ENCODE measurements at places on chromosomes 6 and 20. TPM values are rescaled to one million over a fixed set of nuclear protein-coding genes. Genes with fewer than 3 reads are reported as not detected.

Gene KDM1B
- 15.4 TPM for total RNA-seq

Gene KIAA1755
- total RNA-seq, result 16.9 TPM

Gene RSPO4
- total RNA-seq, result 0.50 TPM

Gene INSM1
- not detected for total RNA-seq

Gene CD93
- total RNA-seq, result 25.0 TPM

Gene TBP
- 13.7 TPM for total RNA-seq

Gene PROCR
- total RNA-seq, result 17.4 TPM

Gene FAM162B
- total RNA-seq, result 2.2 TPM

Gene VGLL2
- not detected for total RNA-seq

Gene BPIFB4
- not detected for total RNA-seq

DNA sequence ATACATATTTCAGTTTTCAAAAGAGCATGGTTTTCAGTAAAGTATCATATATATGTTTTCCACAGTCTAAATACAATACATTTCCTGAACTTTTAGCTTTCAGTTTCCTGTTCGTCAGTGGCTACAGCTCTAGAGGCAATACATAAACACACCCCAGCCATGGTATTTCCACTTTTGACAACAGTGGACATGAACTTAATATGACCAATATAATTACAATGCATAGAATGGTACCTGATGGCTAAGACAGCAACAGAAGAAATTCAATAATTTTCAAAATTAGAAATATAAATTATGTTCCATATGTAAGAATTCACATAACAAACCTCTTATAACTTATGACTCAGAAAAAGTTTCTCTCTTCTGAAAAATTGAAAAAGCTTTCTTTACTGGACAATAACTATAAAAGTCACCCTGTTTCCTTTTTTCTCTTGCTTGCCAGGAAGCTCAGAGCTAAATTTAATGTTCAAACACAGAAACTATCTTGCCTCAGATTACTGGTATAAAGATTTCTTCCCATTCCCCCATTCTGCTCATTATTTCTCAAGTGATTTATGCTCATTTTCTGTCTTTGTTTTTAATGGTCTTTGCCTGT lies 19.2 kb downstream of the FKBP5 start:
- no peak overlapping the region for H3K4me3 ChIP-seq
- peaks cover 7% of the 10 kb centered on the region for H3K4me1 ChIP-seq
- H3K36me3 ChIP-seq, result no peaks in the 10 kb centered on the region
- H3K27ac ChIP-seq, result no peak overlapping the region
- no peak for DNase-seq

GRCh38 chr6:53938810-53939209 lies 144.0 kb downstream of the LRRC1 start:
- no peaks in the 10 kb centered on the region for H3K36me3 ChIP-seq
- H3K4me1 ChIP-seq, result peaks cover 4% of the 10 kb centered on the region
- no peaks in the 10 kb centered on the region for H3K27me3 ChIP-seq
- no peak overlapping the region for H3K4me3 ChIP-seq

GRCh38 chr6:160258346-160259142 lies at the start of gene SLC22A2:
TSS of gene SLC22A2 (minus strand) at chr6:160258821. CDS start at chr6:160258757, 64 bp downstream.
- no peak for DNase-seq
- no peaks in the 10 kb centered on the region for H3K4me1 ChIP-seq
- H3K27me3 ChIP-seq, result no peaks in the 10 kb centered on the region
- H3K36me3 ChIP-seq, result no peaks in the 10 kb centered on the region
- no peak within 1 kb of the TSS for H3K27ac ChIP-seq

DNA sequence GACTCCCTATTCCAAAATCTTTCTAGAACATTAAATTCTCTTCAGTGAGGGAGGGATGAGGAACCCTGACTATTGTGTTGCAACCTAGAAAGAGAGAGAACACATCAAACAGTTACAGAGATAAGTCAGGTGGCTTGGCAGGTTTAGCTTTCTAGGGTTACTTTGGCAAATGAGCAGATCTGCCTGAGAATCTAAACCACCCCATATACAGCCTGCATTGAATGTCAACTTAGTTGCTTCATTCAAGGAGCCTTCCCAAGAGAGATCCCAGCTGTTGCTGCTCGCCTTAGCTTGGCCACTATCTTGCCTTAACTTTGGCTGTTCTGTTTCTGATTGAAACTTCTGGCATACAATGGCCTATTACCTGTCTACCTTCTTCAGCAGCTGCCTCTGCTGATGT lies 74.7 kb upstream of the TCF21 start:
- no peak for DNase-seq
- H3K27ac ChIP-seq, result no peak overlapping the region
- H3K27me3 ChIP-seq, result no peaks in the 10 kb centered on the region

DNA sequence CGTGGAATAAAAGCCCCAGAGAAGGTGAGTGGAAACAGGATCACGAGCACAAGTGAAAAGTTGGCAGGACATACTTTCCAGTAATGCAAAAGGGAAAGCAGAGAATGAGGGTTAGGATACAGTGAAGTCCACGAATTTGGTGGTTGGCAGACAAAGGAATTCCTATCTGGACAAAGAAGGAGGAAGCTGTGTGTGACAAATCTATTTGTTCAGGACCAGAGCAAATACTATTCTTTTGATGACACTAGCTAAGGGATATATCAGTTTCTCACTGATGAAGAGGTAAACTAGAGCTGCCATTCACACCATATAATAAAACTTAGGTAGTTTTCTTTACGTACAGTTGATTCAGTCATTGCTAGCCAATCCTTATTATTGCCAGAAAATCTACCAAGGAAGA lies 156.8 kb upstream of the GRIK2 start:
- H3K27me3 ChIP-seq, result no peaks in the 10 kb centered on the region
- no peak overlapping the region for H3K27ac ChIP-seq
- H3K4me3 ChIP-seq, result no peak overlapping the region
- H3K36me3 ChIP-seq, result no peaks in the 10 kb centered on the region
- H3K4me1 ChIP-seq, result no peaks in the 10 kb centered on the region

GRCh38 chr6:125739364-125739763 lies 10.1 kb upstream of the HEY2 start:
- no peaks in the 10 kb centered on the region for H3K27me3 ChIP-seq
- no peak overlapping the region for H3K27ac ChIP-seq
- H3K36me3 ChIP-seq, result no peaks in the 10 kb centered on the region
- DNase-seq, result no peak
- no peak overlapping the region for H3K4me3 ChIP-seq

- H3K4me3 ChIP-seq, result no peak overlapping the region
- H3K27ac ChIP-seq, result no peak overlapping the region
- no peaks in the 10 kb centered on the region for H3K4me1 ChIP-seq
- H3K27me3 ChIP-seq, result no peaks in the 10 kb centered on the region
Observed at GRCh38 chr20:17137692-17138091, 89.1 kb upstream of the PCSK2 start.

DNA sequence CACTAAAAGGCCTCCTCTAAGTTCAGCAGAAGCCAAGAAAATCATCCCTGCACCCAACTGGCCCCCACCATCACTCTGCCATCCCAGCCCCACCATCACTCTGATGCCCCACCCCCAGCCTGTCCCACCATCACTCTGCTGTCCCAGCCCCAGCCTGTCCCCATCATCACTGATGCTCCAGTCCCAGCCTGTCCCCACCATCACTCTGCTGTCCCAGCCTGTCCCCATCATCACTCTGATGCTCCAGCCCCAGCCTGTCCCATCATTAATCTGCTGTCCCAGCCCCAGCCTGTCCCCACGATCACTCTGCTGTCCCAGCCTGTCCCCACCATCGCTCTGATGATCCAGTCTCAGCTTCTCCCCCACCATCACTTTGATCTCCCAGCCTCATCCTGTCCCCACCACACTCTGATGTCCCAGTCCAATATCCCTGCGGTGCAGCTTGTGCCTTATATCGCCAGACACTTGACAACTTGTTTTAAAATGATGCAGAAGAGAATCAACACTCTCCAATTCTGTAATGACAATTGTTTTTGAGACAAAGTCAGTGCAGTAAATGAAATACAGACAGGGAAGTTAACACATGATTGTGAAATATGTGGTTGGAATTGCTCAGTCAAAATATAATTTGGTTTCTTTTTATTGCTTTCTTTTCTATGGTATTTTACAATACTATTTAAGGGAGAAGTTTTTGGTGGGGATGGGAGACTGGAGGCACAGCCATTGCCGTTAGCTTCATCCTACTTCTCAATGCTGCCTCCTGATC lies 100.8 kb downstream of the TNFAIP3 start:
- no peaks in the 10 kb centered on the region for H3K4me1 ChIP-seq
- no peak overlapping the region for H3K27ac ChIP-seq
- no peak for DNase-seq
- H3K36me3 ChIP-seq, result no peaks in the 10 kb centered on the region
- no peak overlapping the region for H3K4me3 ChIP-seq
- H3K27me3 ChIP-seq, result no peaks in the 10 kb centered on the region

GRCh38 chr6:1613688-1614447 lies 4.2 kb downstream of the FOXC1 start:
- H3K4me3 ChIP-seq, result no peak overlapping the region
- peaks cover 7% of the 10 kb centered on the region for H3K4me1 ChIP-seq
- no peak overlapping the region for H3K27ac ChIP-seq
- H3K36me3 ChIP-seq, result no peaks in the 10 kb centered on the region
- H3K27me3 ChIP-seq, result no peaks in the 10 kb centered on the region

DNA sequence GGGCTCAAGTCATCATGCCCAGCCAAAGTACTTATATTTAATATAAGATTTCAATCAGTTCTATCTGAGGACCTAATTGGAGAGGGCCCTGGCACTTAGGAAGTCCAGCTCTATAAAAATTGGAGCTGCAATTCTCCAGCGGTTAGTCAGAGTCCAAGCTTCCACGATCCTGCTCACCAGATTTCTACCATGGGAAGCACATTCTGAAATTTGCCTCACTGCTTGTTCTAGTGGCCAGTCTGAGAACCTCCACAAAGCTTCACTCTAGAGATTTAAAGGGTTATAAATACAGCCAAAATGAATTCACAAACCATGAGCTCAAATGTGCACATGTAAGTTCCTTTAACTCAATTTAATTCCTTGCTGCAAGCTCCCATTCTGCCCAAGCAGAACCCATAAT lies 33.5 kb downstream of the PNLDC1 start:
- H3K36me3 ChIP-seq, result no peaks in the 10 kb centered on the region
- H3K27ac ChIP-seq, result no peak overlapping the region
- no peaks in the 10 kb centered on the region for H3K27me3 ChIP-seq
- no peak overlapping the region for H3K4me3 ChIP-seq
- H3K4me1 ChIP-seq, result peaks cover 6% of the 10 kb centered on the region

DNA sequence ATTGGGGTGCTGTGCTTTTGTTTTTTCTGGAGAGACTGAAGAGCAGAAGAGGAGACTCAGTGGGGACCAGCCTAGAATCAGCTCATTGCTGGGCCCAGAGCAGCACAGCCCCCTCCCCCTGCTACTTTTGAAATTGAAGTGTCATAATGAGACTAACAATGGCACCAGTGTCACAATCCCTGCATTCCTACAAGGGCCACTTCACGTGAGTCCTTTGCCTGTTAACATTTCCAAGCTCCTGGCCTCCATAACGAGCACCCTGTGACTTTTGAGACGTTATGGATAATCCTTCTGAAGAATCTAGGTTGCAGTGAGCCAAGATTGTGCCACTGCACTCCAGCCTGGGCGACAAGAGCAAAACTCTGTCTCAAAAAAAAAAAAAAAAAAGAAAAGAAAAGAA lies 41.7 kb downstream of the CNBD2 start:
- no peak overlapping the region for H3K27ac ChIP-seq
- no peaks in the 10 kb centered on the region for H3K27me3 ChIP-seq
- H3K4me3 ChIP-seq, result no peak overlapping the region
- no peaks in the 10 kb centered on the region for H3K4me1 ChIP-seq

- H3K4me3 ChIP-seq, result no peak overlapping the region
- no peak overlapping the region for H3K27ac ChIP-seq
- no peak for DNase-seq
Observed at GRCh38 chr6:10595731-10596664, 74.8 kb downstream of the GCNT2 start.

- no peak for DNase-seq
- no peaks in the 10 kb centered on the region for H3K36me3 ChIP-seq
- no peaks in the 10 kb centered on the region for H3K27me3 ChIP-seq
- H3K4me3 ChIP-seq, result no peak overlapping the region
- H3K27ac ChIP-seq, result no peak overlapping the region
- no peaks in the 10 kb centered on the region for H3K4me1 ChIP-seq
Observed at GRCh38 chr6:537114-537513, 119.8 kb downstream of the HUS1B start.

GRCh38 chr6:89080281-89081128 lies at the start of gene PNRC1:
TSS of gene PNRC1 (plus strand) at chr6:89080751. CDS start at chr6:89080895, 144 bp downstream.
- peak within 1 kb of the TSS; percentile 100 for H3K27ac ChIP-seq
- DNase-seq, result peak; percentile 100
- H3K4me3 ChIP-seq, result peak within 1 kb of the TSS; percentile 64
- peaks cover 3% of the 10 kb centered on the region for H3K4me1 ChIP-seq
- no peaks in the 10 kb centered on the region for H3K36me3 ChIP-seq

GRCh38 chr20:3797592-3798372 lies 1.7 kb downstream of the CDC25B start:
- no peak overlapping the region for H3K4me3 ChIP-seq
- no peaks in the 10 kb centered on the region for H3K27me3 ChIP-seq
- H3K36me3 ChIP-seq, result no peaks in the 10 kb centered on the region
- peaks cover 2% of the 10 kb centered on the region for H3K4me1 ChIP-seq
- no peak for DNase-seq

GRCh38 chr6:35629876-35630378 lies 58.8 kb downstream of the FKBP5 start:
- H3K27ac ChIP-seq, result no peak overlapping the region
- H3K4me1 ChIP-seq, result peaks cover 1% of the 10 kb centered on the region
- H3K4me3 ChIP-seq, result no peak overlapping the region
- no peaks in the 10 kb centered on the region for H3K27me3 ChIP-seq
- H3K36me3 ChIP-seq, result no peaks in the 10 kb centered on the region

- no peak overlapping the region for H3K4me3 ChIP-seq
- no peaks in the 10 kb centered on the region for H3K27me3 ChIP-seq
- H3K27ac ChIP-seq, result no peak overlapping the region
Observed at GRCh38 chr6:160667639-160668481, 3.8 kb upstream of the LPA start.

DNA sequence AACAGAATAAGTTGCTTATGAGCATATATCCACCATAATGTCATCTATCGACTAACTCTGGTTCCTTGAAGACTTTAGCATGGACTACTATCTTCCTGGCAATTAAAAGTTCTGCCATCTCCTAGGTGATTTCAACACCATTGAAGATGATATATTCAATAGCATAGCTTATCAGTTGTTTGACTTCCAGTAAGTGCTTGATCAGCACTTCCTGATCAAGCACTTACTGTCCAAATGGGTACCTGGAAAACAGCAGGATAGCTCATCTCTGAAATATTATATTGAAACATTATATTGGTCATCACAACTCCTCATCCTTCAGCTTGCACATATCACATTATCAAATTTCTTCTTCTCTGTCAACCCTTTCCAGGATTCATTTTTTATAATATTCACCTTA lies 75.5 kb upstream of the HMGCLL1 start:
- H3K4me1 ChIP-seq, result no peaks in the 10 kb centered on the region
- H3K36me3 ChIP-seq, result no peaks in the 10 kb centered on the region
- no peak overlapping the region for H3K27ac ChIP-seq
- no peak overlapping the region for H3K4me3 ChIP-seq
- DNase-seq, result no peak

- H3K4me3 ChIP-seq, result no peak overlapping the region
- no peaks in the 10 kb centered on the region for H3K4me1 ChIP-seq
- H3K27ac ChIP-seq, result no peak overlapping the region
- H3K36me3 ChIP-seq, result no peaks in the 10 kb centered on the region
- H3K27me3 ChIP-seq, result no peaks in the 10 kb centered on the region
Observed at GRCh38 chr6:40936818-40937251, 102.2 kb downstream of the UNC5CL start.
